ENCODE measurements at places on chromosomes 16 and 17.
A peak's percentile ranks its signal among the peaks of the same experiment; 100 is the strongest.

DNA sequence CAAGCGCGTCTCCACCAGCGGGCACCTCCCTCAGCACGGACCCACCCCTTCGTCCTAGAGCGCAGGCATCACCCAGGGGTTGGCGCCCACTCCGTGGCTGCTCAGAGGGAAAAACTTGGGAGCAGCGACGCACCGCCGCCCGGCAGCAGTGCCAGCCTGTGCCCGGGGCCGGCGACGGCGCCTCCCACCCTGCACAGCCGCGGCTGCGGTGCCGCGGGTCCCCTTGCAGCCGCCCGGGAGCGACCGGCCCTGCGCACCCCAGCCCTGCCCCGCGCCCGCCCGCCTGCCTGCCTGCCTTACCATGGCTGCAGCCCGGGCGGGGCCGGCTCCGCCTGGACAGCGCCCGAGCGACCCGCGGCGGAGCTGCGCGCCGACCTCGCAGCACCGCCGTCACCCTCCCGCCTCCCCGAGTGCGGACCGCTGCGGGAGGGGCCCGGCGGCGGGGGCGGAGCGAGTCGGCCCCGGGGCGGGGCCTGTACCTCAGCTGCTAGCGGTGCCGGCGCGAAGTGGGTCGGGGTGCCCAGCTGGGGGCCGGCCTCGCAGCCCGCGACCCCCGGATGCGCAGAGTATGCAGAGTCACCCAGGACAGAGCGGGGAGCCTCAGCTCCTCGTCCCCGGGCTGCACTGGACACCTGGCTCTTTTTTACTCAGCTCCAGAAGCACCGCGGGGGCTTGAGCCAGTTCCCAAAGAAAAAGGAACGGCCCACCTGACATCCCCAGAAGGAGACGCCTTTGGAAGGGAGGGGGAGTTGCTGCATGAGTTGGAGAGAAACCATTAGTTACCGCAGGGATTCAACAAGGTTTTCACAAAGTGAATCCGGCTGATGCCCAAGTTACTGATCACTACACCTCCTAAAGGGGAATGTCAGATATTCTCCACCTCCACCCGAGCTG is 17.5 kb upstream of the MTMR4 start:
- no peak for DNase-seq

- DNase-seq = peak; percentile 85
Observed at GRCh38 chr17:47324224-47325020, 667 bp downstream of the EFCAB13 start.

DNA sequence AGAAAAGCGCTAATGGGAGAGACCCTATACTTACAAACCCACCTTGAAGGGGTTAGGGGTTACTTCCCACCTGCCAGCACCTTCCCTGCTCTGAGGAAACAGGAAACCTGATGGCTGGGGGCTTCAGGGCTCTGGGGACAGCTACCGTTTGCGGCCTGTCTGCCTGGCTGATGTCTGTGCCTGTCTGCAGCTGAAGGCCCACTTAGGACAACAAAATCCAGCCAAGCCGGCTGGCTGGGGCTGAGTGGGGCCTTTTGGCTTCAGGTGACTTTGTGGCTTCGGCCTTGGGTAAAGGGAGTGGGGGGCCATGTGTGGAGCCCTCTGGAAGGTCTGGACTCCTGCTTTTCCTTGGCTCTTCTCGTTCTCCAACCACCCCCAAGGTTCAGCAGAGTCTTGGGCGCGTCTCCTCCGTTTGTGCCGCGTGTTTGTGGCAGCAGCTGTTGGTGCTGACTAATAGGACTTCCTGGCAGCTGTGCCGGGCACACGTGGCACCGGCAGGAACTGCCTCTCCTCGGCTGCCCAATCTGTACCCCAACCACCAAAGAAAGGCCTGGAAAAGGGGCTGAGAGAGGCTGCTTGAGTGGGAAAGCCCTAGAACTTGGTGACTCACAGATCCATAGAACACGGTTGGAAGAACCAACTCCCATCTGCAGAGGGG is 186.7 kb downstream of the MSI2 start:
- no peak for DNase-seq

GRCh38 chr16:70804734-70805169 is 3.8 kb upstream of the VAC14 start:
- DNase-seq = no peak

DNA sequence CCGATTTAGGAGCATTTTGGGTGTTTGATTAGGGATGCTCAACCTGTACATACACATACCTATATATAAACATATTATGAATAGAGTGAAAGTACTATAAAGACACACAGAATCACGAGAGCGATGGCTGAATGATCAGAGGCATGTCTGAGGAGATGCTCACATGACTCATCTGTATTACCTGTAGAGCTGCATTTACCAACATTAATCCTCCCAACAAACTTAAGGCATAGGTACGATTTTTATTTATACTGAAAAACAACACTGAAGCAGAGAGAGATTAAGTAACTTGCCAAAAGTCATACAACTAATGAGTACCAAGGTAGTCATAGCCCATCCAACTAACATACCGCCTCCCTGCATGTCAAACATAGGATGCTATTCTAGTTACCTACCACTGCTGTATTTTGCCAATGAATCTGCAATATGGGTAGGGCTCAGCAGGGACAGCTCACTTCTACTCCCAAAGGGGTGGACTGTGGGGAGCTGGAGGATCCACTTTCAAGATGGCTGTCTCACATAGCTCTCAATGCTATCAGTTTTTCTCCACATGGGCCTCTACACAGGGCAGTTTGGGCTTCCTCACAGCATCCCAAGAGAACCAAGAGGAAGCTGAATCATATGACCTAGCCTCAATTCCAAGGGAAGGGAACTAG is 7.3 kb downstream of the CYB5D1 start:
- peak; percentile 40 for DNase-seq

GRCh38 chr16:11121914-11122692 is 133.9 kb downstream of the SOCS1 start:
- DNase-seq = no peak

Measured in coronary artery (tissue), 2 donors.